ENCODE measurements at places on chromosomes 11 and 22. TPM values are rescaled to one million over a fixed set of nuclear protein-coding genes. Genes with fewer than 3 reads are reported as not detected.
A peak's percentile ranks its signal among the peaks of the same experiment; 100 is the strongest.

- DNase-seq = no peak
These were observed 96.0 kb downstream of the SEZ6L start for GRCh38 chr22:26265281-26265680.

DNA sequence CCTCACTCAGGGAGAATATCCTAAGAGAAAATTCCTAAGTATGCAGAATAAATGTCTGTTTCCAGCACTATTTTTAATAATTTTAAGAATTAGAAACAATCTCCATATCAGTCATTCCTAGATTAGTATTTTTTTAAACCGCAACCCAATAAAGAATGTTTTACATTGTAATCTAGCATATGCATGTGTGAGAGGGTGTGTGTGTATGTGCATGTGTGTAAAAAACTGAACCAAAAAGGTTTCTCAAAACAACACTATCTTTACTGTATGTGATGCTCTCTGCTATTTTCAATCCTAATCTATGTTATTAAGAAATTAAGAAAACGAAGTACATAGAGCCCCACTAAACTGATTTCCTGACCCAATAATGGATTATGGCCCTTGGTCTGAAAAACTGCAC, 90.6 kb upstream of the AKIP1 start:
- DNase-seq = no peak

Gene HSPB2
- 2.1 TPM for total RNA-seq

Gene SIK3
- total RNA-seq = 25.7 TPM

Gene TMEM121B
- not detected for total RNA-seq

GRCh38 chr11:76758311-76758710, 24.8 kb upstream of the TSKU start:
- no peak for DNase-seq

GRCh38 chr11:86861810-86862209, 61.5 kb downstream of the PRSS23 start:
- peak; percentile 60 for DNase-seq

Gene OR51B4
- not detected for total RNA-seq

Gene TSPAN32
- total RNA-seq = 0.59 TPM

DNA sequence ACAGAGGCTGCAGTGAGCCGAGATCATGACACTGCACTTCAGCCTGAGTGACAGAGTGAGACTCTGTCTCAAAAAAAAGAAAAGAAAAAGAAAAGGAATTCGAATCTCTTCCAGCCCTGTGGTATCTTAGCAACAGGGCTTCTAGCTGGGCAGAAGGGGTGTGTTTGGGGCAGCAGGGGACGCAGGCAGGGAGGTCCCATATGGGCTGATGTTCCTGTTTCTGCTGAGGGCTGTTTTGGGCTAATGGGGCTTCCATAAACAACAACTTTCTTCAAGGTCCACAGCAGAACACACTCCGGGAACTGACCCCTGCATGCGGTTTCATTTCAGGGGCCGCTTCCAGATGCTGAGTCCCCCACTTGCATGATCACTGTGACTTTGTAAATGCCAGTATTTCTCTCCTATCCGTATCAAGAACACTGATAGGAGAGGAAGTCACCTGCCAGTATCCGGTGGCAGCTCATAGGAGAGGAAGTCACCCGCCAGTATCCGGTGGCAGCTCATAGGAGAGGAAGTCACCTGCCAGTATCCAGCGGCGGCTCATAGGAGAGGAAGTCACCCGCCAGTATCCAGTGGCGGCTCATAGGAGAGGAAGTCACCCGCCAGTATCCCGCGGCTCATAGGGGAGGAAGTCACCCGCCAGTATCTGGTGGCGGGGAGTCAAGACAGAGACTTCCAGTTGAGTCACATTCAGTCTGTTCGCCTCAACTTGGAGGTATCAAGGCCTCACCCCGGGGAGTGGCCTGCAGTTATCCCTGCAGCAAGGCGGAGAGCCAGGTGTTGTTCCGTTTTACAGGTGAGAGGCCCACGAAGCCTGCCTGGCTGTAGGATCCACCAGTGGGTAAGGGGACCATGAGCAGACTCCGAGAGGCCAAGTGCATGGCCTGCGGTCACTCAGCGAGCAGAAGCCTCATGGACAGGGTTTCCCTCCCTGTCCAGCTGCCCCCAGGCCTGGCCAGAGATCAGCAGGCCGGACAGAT, 8.3 kb upstream of the FGF19 start:
- DNase-seq = no peak

All from osteoblast (primary cell).